ENCODE measurements at places on chromosomes 4 and X.

- no peak for DNase-seq
These were observed 890 bp downstream of the RASSF6 start for GRCh38 chr4:73619346-73619745.

DNA sequence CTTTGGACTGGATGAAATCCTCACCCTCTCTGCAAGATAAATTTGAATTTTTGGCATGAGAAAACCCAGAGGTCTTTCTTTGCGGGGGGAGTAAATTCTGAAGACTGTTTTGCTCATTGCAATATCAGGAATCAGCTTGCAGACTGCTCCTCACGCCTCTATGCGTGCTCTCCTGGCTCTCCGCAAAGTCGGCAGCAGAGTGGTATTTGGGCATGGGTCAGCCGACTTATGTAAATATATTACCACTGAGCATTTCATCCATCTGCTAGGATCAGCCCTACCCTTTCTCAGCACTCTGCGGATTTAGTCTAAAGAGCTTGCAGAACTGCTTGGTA is 288.0 kb downstream of the ASMT start:
- no peak for DNase-seq

DNA sequence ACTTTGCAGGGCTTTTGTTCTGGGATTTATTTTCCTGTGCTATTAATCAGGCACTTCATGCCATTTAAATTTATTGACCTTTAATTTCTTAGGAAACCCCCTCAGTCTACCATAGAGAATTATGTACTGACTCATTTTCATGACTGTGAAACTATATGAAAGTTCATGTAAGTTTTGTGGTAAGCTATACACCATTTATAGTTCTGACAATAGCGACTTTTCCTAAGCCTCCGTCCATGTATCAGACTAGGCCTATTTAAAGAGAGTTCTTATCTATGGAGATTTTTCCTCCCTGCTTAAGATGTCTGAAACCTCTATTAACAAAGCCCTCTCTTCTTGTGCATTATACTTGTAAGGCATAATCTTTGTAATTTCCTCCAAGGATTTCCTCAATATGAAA is 111.6 kb downstream of the AFF2 start:
- no peak for DNase-seq

- no peak for DNase-seq
These were observed 6.8 kb downstream of the SLC35A2 start for GRCh38 chrX:48904626-48905025.

GRCh38 chrX:11558972-11559371 is 106.7 kb downstream of the ARHGAP6 start:
- no peak for DNase-seq

- no peak for DNase-seq
These were observed 42.0 kb downstream of the PSAPL1 start for GRCh38 chr4:7392438-7393421.

DNA sequence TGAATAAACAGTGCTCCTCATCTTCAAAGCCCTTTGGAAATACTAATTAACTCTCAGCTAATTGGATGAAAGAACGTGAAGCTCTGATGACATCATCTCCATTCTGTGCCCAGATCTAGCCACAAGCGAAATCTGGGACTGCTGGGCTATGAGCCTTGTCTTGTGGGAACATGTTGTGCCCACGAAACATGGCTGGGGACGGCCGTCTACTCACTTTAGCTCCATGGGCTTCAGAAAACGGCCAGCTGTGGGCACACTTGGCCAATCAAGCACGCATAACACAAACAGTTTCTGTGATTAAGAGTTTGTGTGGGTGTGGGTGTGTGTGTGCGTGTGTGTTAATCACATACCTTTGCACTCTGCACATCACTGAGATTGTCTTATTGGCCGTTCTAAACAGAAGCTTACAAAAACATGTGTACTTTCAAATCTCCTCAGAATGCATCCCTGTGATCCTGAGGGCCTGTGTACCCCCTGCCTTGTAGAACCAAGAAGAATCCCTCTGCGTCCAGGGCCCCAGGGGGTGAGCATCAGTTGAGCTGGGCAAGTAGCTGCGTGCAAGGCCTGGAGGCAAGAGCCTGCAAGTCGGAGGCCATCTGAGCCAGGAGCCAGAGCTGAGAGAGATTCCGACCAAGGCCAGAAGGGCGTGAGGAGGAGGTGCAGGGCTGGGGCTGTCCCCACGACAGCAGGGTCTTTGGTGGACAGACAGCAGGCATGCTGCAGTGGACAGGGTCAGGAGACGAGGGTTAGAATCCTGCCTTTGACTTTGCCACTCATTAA is 18.7 kb upstream of the ZNF185 start:
- DNase-seq: no peak

DNA sequence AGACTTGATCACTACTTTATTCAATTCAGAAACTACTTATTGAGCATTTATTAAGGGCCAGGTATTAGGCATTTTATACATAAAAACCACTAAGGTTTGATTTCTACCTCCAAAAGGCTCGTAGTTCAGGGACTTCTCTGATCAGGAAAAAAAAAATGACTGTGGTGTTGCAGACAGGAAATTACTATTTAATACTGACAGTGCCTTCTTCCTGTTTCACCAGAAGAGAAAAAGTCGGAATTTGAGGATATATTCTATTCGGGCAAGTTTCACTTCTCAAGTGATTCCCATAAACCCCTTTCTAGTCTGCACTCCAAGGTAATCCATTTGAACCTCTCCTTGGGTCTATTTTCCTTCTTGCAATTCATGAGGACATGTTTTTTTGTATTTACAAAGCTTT is 15.3 kb upstream of the TASL start:
- no peak for DNase-seq

- DNase-seq: peak; percentile 95
These were observed at the start of gene CENPU for GRCh38 chr4:184733654-184734524. Gene CENPU, minus strand, starts transcription at chr4:184734096. Its CDS starts 34 bp downstream, at chr4:184734062.

- no peak for DNase-seq
These were observed 1504.5 kb upstream of the PCDH10 start for GRCh38 chr4:131644619-131645018.

GRCh38 chrX:7614616-7615015 is 228.4 kb upstream of the VCX start:
- no peak for DNase-seq

GRCh38 chr4:24605216-24605615 is 20.9 kb upstream of the DHX15 start:
- no peak for DNase-seq

DNA sequence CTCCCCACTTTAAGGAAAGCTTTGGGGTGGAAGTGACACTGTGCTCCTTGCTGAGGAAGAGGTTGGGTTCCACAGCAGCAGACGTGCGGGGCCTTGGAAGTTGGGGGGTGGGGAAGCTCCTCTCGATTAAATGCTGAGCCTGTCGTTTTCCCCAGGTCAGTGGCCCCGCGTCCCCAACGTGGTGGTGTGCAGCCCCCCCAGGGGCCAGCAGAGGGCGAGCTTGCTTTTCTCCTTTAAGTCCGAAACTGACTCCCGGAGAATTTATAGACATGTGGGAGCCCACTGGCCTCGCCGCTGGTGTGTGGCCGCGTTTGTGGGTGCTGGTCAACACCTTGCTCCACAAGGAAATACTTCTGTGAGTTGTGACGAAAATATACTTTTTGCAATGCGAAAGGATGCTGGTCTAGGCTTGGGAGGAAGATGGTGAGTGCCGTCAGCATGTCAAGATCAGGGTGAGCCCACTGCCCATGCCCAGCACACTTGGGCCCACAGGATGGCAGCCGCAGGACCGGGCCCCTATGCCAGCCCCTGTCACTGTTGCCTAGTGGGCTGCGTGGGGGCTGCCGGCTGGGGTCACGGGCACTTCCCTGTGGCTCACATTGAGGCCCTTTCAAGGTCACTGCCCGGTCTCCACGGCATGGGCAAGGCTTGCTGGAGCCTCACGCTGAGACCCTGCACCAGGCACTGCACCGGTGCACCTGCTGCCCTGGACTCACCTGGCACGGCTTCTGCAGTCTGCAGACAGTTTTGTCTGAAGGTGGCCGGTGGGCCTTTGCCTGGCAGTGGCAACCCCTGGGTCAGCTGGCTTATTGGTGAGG is 9.4 kb downstream of the UVSSA start:
- peak; percentile 17 for DNase-seq

- DNase-seq: no peak
These were observed 611.9 kb upstream of the ATOH1 start for GRCh38 chr4:93216646-93217045.

- no peak for DNase-seq
These were observed 31.7 kb downstream of the RBBP7 start for GRCh38 chrX:16838202-16839066.

DNA sequence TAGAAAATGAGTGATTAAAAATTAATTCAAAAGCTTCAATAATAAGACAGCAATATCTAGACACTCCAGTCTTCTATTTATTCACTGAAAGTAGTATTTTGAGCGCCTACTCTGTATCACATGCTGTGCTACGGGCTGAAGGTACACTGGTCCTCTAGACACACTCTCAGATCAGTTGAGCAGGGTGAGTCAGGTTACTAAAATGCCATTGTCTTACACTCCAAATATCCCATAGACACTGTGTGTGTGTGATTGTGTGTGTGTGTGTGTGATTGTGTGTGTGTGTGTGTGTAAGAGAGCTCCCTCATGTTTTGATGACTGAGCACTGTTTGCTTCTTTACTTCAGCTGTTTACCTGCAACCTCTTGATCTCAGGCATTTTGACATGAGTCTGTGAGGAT is 342.8 kb upstream of the BOD1L1 start:
- DNase-seq: no peak

DNA sequence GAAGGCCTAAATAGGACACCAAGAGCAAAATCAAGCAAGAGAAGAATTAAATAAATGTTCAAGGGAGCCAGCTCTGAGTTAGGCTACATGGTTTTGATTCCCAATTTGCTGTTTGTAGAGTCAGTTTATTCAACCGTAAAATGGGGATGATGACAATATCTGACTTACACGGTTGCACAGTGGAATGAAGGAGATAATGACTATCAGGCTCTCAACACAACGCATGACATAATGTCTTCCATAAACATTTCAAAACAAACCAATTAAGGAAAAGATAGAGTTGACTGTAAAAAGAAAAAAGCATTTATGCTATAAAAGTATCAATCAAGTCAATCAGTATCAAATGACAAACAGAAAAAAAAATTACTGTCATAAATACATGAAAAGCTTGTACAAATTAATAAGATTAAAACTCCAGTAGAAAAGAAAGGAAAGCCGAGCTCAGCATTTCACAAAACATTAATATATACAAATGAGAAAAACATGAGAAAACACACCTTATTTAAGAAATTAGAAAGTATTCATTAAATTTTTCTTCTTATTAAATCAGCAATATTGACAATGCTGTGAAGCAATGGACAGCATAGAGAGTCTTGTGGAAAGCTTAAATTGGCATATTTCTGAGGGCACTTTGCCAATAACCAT is 179.0 kb downstream of the SCFD2 start:
- DNase-seq: no peak

GRCh38 chr4:149465955-149466354 is 349.7 kb downstream of the IQCM start:
- no peak for DNase-seq

DNA sequence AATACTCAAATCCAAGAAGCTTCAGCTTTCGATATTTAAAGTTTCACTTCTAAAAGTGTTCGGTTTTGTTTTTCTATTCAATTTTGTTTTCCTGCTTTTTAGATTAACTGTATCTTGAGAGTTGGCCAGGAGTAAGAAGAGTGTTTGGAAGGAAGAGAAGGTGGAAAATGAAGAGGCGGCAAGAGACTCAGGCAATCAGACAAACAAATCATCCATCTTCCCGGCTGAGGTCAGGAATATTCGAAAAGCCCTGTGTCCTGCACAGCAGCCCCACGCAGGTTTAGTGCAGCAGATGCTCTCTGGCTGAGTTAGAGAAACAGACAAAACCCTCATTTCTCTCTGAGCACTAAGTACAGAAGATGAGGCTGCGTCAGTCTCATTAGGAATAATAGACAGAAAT is 330.3 kb upstream of the NOCT start:
- no peak for DNase-seq

DNA sequence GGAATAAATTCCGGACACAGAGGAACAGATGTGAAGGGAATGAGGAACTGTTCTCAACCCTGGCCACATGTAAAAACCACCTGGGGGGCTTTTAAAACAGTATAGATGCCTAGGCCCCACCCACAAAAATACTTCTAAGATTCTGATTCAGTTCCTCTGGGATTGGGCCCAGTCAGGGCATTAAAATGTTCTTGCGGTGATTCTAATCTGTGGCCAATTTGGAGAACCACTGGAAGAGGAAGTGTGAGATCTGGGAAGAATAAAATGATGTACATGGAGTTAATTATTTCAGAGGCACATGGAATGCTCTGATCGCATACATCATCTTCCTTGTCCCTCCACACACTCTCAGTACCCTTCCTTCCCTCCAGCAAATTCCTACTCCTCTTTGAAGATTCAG is 192.2 kb downstream of the APBB2 start:
- no peak for DNase-seq

- DNase-seq: no peak
These were observed 15.0 kb downstream of the C4orf33 start for GRCh38 chr4:129110931-129111330.

GRCh38 chrX:133918361-133918771 is 67.0 kb downstream of the GPC3 start:
- DNase-seq: no peak

- no peak for DNase-seq
These were observed 113.9 kb downstream of the QDPR start for GRCh38 chr4:17398035-17398434.

DNA sequence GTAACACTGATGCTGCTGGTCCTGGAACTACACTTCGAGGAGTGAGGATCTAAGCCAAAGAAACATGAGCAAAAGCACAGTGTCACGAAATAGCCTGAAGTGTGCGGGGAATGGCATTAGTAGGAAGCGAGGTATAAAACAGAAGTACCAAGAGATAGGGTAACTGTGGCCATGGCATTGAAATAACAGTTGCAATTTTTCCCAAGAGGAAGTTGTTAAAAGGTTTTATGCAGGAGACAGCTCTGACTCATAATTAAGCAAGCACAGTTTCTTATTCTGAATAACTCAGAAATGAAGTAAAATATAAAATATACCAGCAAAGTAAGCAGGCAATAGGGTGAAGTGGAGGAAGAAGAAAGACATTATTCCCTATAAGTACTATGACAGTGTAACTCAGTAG is 90.3 kb upstream of the TMEM150C start:
- DNase-seq: no peak

DNA sequence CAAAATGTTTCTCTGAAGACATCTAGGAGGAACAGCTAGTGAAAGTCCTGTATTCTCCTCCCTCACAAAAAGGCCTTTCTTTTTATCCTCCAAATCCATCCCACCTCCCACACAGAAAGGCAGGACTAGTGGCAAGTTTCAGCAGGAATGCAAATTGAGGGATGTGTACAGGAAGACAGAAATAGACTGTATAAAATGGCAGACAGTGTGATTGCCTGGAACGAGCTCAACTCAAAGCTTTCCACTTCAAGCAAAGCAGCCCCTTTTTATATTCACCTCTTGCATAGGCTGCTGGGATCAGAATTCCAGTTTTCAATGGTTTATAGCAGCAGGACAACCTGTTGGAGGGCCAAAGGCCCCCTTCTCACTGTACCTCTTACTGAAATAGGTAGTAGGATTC is 57.5 kb downstream of the DCX start:
- no peak for DNase-seq
